ENCODE measurements at places on chromosomes 5 and 9. TPM values are rescaled to one million over a fixed set of nuclear protein-coding genes. Genes with fewer than 3 reads are reported as not detected.

DNA sequence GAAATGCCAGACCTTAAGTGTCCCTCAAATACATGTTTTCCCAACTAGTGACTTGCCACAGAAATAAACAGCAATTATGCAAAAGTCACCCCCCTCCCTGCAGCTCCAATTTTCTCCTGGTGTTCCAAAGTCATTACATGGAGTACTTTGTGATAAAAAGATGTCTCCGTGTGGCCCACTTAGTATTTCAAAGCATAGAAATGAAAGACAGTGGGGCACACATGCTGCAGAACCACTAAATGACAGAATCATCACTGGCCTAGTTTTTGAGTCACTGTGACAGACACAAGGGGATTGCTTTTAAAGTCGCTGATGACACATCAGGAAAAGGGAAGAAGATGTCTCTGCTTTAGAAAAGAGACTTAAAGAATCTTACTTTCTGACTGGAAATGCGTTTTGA, 323.4 kb downstream of the PSAT1 start:
- no peaks in the 10 kb centered on the region for H3K27me3 ChIP-seq
- DNase-seq: no peak
- no peak overlapping the region for H3K4me3 ChIP-seq
- no peaks in the 10 kb centered on the region for H3K36me3 ChIP-seq
- no peaks in the 10 kb centered on the region for H3K4me1 ChIP-seq

- H3K27ac ChIP-seq: no peak overlapping the region
- H3K4me1 ChIP-seq: no peaks in the 10 kb centered on the region
- no peak overlapping the region for H3K4me3 ChIP-seq
- peaks cover 46% of the 10 kb centered on the region for H3K27me3 ChIP-seq
- no peaks in the 10 kb centered on the region for H3K36me3 ChIP-seq
Observed at GRCh38 chr9:134916161-134916665, 1.5 kb downstream of the FCN1 start.

GRCh38 chr5:5066276-5067186, 73.6 kb upstream of the ADAMTS16 start:
- H3K27ac ChIP-seq: no peak overlapping the region
- no peak for DNase-seq
- no peak overlapping the region for H3K4me3 ChIP-seq

GRCh38 chr5:134041570-134042411, 37.0 kb upstream of the VDAC1 start:
- H3K27ac ChIP-seq: no peak overlapping the region
- peaks cover 4% of the 10 kb centered on the region for H3K4me1 ChIP-seq
- DNase-seq: no peak
- no peaks in the 10 kb centered on the region for H3K27me3 ChIP-seq
- H3K36me3 ChIP-seq: no peaks in the 10 kb centered on the region

DNA sequence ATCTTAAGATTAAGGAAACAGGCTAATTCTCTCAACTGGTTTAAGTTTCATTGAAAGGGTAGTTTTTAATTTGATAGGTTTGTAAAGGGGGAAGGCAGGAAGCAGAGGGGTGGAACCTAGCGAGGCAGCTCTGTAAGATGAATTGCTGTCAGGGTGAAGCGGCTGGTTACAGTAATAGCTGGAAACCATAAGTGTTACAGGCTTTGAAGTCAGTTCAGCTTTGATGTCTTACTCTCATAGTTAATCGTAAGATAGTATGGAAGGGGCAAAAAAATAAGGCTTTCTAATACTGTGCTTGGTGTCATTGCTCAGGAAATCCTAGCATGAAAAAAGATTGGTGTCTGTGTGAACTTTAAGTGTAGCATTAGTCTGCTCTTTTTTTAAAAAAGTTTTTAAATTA, 20.3 kb downstream of the POU5F2 start:
- DNase-seq: no peak
- H3K36me3 ChIP-seq: no peaks in the 10 kb centered on the region
- no peaks in the 10 kb centered on the region for H3K4me1 ChIP-seq

Gene KIF24
- total RNA-seq: 1.1 TPM
